Fibroblast of lung (primary cell): ENCODE measurements at places on chromosomes 2 and 18. TPM values are rescaled to one million over a fixed set of nuclear protein-coding genes. Genes with fewer than 3 reads are reported as not detected.

DNA sequence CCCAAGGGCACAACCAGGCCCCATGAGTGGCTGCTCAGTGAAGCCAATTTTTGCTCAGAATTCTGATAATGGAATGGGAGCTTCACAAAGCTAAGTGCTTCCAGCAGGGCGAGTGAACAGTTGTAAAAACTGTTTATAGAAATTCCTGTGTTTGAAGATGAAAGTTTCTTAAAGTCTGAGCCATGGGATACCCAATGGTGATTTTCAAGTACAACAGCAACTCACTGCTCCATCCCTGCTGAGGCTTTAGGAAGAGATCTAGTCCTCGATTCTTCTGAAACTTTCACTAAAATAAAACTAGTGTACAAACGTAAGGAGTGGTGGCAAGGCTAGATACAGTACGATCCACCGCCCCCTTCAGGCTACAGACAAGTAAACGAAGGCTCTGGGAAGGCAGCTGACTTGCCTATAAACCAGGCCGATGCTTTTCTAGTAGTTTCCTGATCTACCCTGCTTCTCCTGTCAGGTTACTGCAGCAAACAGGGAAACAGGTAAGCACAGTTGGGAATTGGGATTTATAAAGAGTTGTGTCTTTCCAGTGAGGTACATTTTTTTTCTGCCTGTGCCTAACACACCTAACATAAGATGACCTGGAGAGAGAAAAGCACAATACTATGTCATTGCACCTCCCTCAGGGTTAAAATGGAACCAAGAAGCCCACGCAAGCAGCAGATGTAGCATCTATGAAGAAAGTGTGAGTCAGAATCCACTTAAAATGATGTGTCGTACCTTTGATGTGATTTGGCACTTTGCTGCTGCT is 108.7 kb downstream of the UXS1 start:
- H3K27me3 ChIP-seq = no peaks in the 10 kb centered on the region
- no peak overlapping the region for H3K4me3 ChIP-seq
- no peaks in the 10 kb centered on the region for H3K36me3 ChIP-seq
- DNase-seq = peak; percentile 21
- no peak overlapping the region for H3K27ac ChIP-seq

DNA sequence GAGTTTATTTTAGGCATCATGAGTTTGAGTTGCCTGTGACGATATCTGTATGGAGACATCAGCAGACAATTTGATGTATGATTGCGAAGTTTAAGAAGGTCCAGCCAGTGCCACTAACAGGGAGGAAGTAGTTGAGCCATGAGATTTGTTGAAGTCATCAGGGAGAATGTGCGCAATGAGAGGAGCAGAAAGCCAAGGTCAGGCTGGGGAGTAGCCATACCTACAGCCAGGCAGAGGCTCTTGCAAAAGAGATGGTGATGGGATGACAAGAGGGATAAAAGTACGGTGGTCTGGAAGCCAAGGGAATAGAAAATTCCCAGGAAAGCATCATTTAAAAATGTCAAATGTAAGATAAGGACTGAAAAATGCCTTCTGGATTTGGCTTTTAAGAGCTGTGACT is 51.2 kb downstream of the LIMS1 start:
- DNase-seq = peak; percentile 84
- no peaks in the 10 kb centered on the region for H3K36me3 ChIP-seq
- H3K4me1 ChIP-seq = peaks cover 22% of the 10 kb centered on the region
- no peaks in the 10 kb centered on the region for H3K27me3 ChIP-seq
- no peak overlapping the region for H3K4me3 ChIP-seq

GRCh38 chr2:177147093-177147694 is 65.4 kb upstream of the HNRNPA3 start:
- DNase-seq = peak; percentile 69
- H3K27ac ChIP-seq = no peak overlapping the region
- H3K4me3 ChIP-seq = no peak overlapping the region
- peaks cover 4% of the 10 kb centered on the region for H3K27me3 ChIP-seq
- H3K36me3 ChIP-seq = no peaks in the 10 kb centered on the region

RAMP1 gene
- 16.0 and 16.4 TPM in 2 replicates for total RNA-seq

METTL4 gene
- 9.8 and 12.2 TPM in 2 replicates for total RNA-seq
